ENCODE measurements at places on chromosomes 1 and 21.

- DNase-seq = peak; percentile 49
These were observed 106.8 kb upstream of the USP24 start for GRCh38 chr1:55321942-55322341.

DNA sequence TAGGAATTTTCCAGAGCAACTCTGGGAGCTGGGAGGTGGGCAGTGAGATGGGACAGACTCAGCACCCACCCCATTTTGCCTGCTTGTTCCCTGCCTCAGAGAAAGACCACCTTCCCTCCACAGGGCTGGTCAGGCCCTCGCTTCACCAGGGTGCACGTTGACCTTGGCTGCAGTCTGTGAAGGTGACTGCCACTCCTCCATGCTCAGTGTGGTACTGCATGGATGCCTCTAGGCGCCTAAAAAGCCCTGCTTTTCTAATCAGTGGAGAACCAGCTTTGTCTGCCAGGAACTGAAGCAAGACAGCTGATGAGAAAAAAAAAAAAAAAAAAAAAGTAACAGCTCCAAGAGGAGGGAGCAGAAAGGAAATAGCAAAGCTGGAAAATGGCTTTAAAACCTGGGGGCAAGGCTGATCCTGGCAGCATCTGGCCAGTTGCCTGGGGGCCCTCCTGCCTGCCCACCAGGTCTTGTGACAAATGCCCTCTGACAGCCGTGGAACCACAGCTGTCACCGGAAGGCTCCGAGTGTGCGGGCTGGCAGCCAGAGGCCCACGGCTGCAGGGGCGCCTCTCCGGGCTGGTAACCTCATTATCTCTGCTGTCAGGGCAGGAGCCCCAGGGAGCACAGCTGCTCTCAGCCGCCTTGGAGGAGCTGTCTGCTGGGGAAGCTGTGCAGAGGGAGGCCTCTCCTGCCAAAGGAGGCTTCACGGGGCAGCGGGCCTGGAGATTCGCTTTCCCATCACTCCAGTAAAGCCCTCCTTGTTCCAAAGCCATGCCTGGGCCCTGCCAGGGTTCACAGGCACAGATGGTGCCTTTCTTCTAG lies 13.7 kb downstream of the KIAA1614 start:
- DNase-seq = peak; percentile 88

- DNase-seq = no peak
These were observed 4.1 kb downstream of the RUNX3 start for GRCh38 chr1:24925963-24926362.

DNA sequence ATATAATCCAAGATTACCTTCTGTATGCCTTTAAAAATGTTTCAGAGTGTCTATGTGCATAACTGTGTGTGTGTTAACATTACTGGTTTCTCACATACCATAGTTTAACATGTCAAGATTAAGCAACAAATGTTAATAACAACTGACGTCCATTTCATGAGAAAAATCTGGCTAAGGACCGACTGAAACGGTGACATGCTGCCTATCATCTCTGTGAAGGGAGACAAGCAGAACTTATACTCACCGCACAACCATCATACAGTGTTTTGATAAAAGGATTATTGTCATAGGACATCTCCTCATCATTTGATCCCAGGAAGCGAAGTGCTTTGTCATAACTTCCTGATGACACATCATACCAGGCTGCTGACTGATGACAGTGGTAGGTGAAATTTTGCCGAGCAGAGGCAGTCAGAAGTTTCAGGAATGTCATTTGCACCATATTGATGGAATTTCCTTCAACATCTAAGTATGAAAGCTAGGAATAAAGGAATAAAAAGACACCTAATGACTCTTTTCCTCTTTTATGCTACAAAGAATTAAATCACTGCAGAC lies 228.8 kb downstream of the COL11A1 start:
- peak; percentile 94 for DNase-seq

DNA sequence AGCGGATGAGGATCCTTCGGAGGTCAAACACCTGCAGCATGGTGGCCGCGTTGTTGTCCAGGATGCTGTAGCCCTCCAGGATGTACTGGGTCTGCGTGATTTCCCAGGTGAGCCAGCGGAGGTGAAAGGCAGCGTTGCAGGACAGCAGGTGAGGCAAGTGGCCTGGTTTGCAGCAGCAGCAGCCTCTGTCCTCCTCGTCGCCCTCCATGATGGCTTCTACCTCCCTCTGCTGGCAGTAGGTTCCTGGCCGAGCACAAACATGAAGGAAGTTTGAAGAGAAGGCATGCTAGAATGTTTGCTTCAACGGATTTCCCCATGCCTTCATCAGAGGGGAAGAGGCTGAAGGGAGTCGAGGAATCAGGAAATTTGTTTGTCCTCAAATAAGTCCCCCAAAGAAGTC lies 74.7 kb downstream of the NTPCR start:
- peak; percentile 31 for DNase-seq

- DNase-seq = no peak
These were observed 11.7 kb downstream of the PIK3CD start for GRCh38 chr1:9663257-9663656.

- no peak for DNase-seq
These were observed 16.1 kb downstream of the HSF2BP start for GRCh38 chr21:43643193-43643592.

- no peak for DNase-seq
These were observed 9.3 kb downstream of the DTL start for GRCh38 chr1:212044851-212045250.

- no peak for DNase-seq
These were observed 19.2 kb upstream of the BCAR3 start for GRCh38 chr1:93700532-93701469.

- no peak for DNase-seq
These were observed 64.2 kb upstream of the CR2 start for GRCh38 chr1:207389728-207390464.

- DNase-seq = no peak
These were observed 146.7 kb downstream of the HMCN1 start for GRCh38 chr1:185880779-185881333.

GRCh38 chr1:246365708-246366107 lies 141.4 kb downstream of the SMYD3 start:
- DNase-seq = no peak

GRCh38 chr1:107138166-107138565 lies 2.7 kb upstream of the NTNG1 start:
- DNase-seq = no peak

- no peak for DNase-seq
These were observed 2.3 kb downstream of the PLK3 start for GRCh38 chr1:44802306-44803061.

GRCh38 chr1:93106226-93106625 lies 27.1 kb downstream of the MTF2 start:
- DNase-seq = no peak

DNA sequence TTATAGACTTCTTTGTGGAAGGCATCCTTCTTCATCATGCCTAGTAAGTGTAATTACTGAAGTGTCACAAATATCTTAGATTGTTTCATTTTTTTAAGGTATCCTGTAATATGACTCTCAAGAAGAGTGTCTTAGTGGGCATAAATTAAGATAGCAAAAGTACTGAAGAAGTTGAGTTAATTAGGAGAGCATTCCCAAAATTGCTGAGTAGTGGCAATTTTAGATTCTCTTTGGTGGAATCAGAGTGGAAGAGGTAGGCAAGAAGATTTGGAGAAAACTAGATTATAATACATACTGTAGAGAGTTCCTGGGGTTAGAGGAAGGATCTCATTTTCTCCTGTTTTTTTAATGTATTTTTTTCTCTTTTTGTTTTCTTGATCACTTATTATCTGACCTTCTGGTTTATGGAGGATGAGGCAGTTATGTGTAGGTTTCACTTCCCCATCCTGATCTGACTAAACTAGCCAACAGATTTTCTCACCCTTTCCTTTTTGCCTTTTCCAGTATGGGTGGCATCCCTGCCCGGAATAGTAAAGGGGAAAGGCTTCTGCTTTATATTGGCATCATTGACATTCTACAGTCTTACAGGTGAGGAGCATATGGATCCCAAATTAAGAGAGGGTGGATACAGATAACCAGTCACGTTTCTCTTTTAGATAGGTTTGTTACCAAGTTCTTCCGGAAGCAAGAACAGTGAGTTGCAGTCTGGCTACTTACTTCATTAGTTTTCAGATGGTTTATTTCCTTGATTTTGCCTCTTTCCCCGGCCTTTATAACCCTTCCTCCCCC lies 16.7 kb upstream of the PSMD4 start:
- DNase-seq = no peak

DNA sequence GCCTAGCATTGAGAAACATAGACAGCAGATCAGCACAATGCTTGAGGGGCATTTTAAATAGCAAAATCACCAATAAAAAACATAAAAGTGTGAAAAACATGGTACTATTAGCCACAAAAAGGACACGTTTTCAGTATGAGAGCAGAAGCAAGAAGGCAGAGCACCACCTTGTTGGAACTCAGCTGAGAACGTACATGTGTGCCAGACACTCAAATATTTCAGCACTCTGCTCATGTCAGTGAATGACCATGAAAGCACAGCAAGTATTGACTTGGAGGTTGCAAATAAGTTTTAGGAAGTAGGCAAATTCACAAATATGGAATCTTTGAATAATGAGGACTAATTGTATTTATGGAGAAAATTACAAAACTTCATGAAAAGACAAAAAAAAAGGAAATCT lies 193.4 kb upstream of the PKN2 start:
- no peak for DNase-seq

Measured in cardiac fibroblast (primary cell).